ENCODE measurements at places on chromosomes 12 and 14.

DNA sequence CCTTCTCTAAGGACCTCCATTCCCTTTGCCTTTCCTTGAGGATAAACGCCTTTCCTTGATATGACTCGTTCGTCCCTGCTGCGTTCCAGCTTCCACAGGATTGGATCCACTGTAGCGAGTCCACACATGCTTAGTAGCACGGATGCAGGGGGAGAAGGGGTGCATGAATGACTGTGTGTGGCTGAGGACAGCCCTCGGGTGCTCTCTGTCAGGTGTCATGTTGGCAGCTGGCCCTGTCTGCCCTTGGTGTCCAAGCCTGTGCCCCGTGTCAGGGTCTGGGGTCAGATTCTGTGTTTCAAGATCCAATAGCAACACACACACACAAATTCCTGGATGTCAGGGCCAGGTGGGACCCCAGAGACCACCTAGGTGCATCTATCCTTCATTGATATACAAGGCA lies 17.5 kb upstream of the KRT80 start:
- no peak for DNase-seq

- DNase-seq: no peak
Measured at GRCh38 chr12:14410841-14411569, 45.5 kb downstream of the ATF7IP start.

GRCh38 chr14:34642595-34642994 lies 12.6 kb upstream of the SNX6 start:
- no peak for DNase-seq

DNA sequence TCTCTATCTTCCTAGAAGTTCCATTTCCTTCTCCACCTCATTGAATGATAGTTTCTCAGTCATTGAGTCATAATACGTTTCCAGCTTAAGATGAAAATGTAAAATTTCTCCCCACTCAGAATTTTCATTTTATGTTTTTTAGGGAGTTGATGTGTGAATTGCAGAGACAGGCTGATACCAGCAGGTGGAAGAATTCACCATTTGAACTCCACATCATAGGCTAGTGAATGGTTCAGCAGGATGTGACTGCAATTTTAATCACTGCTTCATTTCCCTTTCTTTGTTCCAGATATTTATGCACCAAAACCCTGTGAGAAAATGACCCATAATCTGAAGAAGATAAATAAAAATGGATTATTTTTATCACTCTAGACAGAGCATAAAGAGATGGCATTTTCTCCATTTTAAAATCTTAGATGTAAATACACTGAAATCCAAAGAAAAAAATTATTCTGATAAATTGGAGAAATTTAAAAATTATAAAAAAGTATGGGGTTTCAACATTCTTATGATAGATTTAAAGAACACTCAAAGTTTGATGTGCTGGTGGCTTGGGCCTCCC lies 10.6 kb upstream of the PYGL start:
- DNase-seq: no peak

DNA sequence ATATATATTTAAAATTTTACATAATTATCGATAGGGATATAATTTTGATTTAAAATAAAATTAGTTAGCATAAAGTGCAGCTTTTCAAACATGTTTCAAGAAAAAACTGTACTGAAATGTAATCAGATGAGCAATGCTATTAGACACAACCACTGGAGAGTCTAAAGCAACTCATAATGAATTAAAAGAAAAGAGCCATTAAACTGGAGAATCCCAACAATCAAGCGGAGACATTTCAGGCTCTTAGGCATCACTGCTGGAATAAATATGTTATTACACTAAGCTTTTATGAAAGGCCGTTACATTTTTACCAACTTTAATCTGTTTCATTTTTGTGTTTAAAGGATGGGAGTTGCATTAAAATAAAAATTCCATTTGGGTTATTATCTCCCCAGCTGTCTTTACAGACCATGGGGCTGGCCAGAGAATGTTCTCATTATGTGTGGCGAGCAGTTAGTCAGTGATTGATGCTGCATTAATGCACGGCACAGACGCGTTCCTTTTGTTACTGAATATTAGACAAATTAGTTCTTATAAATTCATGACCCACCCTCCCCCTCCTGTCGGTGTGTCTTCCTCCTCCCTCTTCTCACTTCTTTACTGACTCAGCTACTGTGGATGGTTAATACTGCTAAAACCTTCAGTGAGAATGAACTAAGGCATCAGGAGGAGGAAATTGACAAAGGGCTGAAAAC lies 156.8 kb downstream of the PDZRN4 start:
- no peak for DNase-seq

DNA sequence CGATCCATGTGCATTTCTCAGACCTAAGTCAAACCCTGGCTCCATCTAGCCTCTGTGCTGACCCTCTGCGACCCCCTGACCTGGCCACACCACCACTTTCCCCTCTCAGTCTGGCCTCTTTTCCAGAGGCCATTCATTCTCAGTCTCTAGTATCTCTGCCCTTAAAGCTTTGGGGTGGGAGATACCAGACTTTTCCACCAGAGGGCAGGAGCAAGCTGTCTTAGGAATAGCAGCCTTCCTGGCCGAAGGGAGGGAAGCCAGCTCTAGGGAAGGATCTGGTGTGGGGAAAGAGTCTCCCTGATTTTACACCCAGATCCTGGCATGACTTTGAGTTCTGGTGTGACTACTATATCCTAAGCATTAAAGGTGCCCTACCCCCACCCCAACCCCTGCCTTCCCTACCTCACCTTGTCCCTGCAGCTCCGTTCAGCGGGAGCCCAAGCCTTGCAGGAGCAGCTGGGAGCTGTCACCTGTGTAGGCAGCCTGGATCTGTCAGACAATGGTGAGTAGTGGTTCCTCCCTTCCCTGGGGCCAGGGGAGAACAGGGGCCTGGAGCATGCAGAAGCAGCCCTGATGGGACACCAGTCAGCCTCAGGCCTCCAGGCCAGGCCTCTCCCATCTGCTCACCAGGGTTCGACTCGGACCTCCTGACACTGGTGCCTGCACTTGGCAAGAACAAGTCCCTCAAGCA lies 6.6 kb downstream of the CARMIL3 start:
- DNase-seq: peak; percentile 1

- no peak for DNase-seq
Measured at GRCh38 chr14:101122237-101123141, 219.0 kb upstream of the RTL1 start.
